ENCODE measurements at places on chromosomes 12 and 14.

- no peak for DNase-seq
These were observed 16.2 kb upstream of the COX6A1 start for GRCh38 chr12:120421701-120422100.

DNA sequence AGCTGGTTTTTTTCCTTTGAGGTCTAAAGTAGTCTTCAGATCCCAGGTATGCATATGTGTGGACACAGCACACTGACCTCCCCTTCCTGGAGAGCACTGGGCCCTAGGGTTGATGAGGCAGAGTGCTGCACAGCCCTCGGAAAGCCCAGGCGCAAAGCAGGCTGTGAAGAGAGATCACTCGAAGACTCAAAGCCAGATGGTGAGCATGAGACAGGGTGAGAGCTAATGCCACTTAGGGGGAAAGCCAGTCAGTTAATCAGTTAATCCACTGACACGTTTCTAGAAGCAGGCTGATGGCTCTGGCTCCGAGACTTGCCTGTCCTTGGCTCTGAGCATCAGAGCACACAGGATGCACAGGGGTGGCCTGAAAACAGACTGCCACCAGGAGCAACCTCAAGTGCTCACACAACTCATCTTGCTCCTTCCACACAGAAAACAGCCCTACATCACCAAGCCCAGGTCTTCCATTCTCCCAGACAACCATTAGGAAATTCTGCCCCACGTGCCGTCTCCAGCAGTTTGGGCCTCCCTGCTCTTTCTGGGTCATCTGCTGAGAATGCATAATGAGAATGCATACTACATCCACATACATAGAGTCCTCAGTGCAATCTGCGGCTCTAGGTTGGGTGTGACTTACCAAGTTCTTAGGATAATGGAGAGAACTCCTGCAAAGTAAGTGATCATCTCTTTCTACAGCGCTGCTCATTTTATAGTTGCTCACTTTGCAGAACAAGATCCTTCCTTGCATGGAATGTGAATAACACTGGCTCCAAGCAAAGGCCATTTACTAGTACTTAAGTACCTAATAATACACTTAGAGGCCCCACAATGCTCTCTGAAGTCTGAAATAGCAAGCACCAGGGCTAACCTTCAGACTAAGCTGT lies 12.0 kb downstream of the AQP6 start:
- DNase-seq, result no peak

- no peak for DNase-seq
These were observed 14.1 kb downstream of the IL31 start for GRCh38 chr12:122159882-122160281.

DNA sequence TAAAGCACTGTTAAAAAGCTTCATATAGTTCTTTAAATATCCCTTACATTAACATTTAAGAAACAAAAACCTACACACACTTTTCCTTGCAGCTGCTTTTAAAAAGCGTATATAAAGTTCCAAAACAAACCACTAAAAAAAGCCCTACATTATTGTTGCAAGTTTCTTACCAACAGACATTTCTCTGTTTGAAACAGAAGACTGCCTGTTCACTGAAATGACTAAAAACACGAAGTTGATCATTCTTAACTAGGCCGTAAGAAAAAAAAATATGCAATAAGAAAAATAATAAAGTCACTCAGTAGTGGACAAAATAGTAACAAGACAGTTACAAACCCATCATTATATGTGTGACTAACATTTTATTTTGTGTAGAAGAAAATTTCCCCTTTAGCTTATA lies 37.3 kb downstream of the KIF21A start:
- DNase-seq, result no peak

DNA sequence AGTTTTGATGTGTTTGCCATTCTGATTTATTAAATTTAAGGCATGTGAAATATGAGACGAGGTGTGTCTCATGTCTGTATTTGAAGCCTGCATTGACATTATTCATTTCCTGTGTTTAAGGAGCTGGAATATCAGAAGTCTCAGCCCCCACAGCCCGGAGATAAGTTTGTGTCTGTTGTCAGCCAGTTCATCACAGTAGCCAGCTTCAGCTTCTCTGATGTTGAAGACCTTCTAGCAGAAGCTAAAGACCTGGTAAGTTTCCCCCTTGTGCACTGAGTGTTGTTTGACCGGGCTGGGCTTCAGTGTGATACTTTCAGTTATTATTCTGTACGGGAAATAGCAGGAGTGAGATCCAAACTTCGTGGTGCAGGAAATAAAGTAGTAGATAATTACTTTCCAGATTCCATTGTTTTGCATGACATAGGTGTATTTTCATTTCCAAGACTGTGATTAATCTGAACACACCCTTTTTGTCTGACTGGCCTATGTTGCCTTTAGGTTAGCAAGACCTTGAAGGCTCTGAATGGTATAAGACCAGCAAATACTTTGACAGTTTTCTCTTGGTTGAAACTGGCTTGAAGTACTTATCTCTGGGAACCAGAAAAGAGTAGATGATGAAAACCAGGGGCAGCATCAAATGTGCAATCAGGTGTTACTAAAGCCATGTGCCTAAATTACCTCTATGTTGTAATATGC lies 101.5 kb downstream of the GPR135 start:
- no peak for DNase-seq
